ENCODE measurements at places on chromosomes 7 and 10.

- no peak for DNase-seq
Observed at GRCh38 chr10:97058521-97058920, 127.2 kb downstream of the SLIT1 start.

GRCh38 chr10:127815147-127815546, 77.6 kb downstream of the CLRN3 start:
- no peak for DNase-seq

DNA sequence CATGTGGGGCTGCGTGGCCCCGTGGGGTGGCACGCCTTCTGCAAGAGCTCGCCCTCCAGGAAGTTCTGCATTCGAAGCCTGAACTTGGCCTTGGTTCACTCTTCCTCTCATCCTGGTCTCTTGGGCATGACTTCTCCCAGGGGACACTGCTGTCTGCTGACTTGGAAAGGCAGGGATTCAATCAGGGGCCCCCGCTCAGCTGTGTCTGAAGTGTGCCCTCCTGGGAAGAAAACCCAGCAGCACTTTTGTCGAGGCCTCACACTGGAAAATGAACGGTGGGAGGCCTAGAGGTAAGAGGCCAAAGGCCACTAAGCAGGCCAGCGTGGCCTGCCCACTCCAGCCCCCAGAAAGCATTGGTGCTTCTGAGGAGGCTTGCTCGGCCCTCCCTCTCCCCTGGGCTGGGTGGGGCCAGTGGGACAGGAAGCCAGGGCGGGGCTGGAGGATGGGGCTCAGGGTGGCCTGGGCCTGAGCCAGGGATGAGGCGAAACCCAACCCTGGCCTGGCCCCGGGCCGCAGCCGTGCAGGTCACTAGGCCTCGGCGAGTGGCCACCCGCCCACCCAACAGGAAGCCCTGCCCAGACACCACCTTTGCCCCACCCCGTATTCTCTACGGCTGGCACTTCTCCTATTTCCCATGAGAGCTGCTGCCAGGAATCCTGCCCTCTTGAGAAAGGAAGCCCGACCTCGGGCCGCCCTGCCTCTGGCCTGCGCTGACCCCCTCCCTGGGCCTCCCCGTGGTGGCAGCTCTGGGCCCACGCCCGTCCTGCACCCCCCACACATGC, 81.1 kb downstream of the ZMIZ1 start:
- DNase-seq, result no peak

DNA sequence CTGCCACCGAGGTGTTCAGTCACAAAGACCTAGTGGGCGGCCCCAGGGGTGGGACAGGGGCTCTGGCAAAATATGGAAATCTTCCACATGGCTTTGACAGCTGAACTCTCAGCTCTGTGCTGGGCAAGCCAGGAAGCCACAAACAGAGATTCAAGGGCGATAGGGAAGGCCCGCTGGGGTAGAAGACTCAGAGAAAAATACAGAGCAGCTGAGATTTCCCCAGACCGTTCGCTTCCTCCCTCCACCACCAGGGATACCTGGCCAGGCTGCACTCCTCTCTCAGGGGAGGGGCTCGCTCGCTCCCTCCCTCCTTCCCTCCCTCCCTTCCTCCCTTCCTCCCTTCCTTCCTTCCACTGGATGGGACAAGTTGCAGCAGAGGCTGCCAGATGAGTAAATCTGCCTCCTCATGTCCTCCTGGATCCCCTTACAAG, 260.5 kb downstream of the PRPF18 start:
- no peak for DNase-seq

- no peak for DNase-seq
Observed at GRCh38 chr10:99057936-99058690, 177.5 kb downstream of the HPSE2 start.

DNA sequence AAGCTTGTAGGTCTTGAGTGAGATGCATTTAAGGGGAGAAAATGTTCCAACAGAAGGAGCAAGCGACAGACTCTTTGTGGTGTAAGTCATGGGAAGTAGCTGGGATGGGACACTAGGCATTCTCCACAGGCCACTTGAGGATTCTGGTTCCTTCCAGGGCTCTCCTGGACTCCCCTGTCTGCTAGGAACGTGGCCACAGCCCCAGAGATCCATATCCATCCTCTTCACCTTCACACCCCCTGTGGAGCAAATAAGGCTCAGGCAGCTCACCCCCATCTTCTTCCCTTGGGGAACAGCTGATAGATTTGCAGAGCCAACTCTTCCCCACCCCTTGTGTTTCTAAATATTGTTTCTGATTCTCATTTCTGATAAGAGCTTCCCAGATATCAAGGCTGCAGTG, 482.6 kb upstream of the MKI67 start:
- no peak for DNase-seq

- no peak for DNase-seq
Observed at GRCh38 chr7:131326576-131326975, 1.1 kb upstream of the MKLN1 start.
